Caki2 (cell line): ENCODE measurements at places on chromosomes 6 and 20. TPM values are rescaled to one million over a fixed set of nuclear protein-coding genes. Genes with fewer than 3 reads are reported as not detected.

WFDC13 gene
- total RNA-seq = not detected in 2 replicates

DNA sequence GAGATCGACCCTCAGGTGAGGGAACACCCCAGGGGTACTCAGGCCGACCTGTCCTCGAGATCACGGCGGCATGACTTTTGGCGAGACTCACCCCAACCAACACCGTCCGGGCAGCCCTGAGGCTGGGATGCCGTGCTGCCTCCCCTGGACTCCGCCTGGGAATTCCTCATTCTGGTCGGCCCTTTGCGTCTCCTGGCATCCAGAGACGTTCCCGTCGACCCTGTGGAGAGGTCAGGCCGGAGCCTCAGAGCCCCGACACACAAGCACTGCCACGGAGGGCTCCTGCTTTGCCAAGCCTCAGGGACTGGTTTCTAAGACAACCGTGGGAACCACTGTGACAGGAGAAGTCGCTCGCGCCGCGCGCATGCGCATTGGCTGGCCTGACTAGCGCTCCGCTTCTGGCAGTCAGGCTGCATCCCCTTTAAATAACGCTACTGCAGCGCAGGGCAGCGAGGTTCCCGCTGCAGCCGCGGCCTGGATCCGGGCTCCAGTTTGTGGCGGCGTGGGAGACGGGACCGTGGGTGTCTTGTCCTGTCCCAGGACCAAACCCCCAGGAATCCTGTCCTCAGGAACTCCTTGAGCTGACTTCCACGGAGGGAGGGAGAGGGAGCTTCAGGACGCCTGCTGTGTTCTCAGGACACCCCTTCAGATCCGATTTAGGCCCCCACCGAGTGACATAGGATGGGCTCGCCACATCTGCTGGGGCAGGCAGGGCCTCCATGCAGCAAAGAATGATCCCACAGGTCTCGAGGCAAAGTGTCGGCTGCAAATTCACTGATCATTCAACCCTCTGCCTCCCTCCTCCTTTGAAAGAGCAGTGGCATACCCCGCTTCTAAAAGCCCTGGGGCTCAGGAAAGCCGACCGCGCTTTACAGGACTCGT, 163.2 kb upstream of the ZNF337 start:
- DNase-seq = peak; percentile 45

DNA sequence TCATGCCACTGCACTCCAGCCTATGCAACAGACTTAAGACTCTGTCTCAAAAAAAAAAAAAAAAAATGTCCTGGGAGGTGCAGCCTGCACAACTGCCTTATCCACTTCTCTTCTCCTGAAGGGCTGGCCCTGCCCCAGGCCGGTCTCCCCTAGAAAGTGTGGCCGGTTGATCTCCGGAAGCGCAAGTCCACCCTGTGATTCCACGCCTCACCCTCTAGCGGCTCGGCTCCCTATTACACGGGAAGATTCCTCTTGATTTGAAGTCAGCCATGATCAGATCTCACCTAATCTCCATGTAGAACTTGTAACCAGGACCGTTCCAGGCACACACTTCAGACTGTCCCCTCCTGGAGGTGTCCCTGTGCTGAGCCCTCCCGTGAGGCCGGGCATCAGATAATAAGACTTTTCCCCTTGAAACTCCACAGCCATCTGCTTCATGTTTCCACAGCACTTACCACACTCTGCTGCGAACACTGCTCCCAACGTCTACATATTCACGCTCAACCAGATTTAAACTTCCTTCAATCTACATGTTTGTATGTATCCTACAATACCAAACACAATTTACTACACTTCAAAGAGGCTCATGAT, 49.3 kb upstream of the RPS6KA2 start:
- DNase-seq = no peak

BPIFA1 gene
- total RNA-seq = not detected in 2 replicates
